Heart right ventricle (tissue), 16 donors: ENCODE measurements at places on chromosomes 3 and 15. TPM values are rescaled to one million over a fixed set of nuclear protein-coding genes. Genes with fewer than 3 reads are reported as not detected.

DNA sequence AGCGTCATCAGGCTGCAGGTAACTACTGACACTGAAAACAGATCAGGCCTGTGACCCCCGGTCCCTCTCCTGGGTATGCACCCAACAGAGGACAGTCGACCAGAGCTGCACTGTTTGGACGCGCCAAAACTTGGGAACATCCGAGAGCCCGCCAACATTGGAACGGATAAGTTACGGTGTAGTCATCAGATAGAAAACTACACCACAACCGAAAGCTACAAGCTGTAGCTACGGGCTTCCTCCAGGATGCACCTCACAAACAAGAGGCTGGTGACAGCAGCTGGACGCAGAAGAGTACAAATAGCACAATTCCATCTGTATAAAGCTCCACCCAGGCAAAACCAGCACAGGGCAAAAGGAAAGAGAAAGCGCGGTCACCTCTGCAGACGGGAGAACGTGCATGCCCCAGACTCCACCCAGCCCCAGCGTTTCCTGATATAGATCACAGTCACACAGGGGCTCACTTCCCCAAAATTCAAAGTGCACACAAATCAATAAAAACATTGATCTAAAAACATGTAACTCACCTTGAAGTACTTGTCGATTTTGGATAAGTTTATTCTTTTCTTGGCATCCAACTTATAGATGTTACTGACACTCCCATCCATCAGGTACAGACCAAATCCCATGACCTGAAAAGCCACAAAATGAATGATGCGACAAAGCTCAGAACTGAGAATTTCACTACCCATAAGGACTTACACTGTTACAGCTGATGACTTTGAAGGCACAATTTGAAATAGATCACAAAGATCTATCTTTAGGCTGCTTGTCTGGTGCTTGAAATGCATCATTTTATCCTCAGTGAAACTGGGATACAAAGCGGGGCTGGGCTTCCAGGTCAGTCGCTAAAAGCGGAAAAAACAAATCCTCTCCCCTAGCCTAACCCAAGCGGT, 43.3 kb downstream of the CYFIP1 start:
- no peak for DNase-seq
- no peak overlapping the region for H3K4me3 ChIP-seq
- no peak overlapping the region for H3K27ac ChIP-seq
- no peaks in the 10 kb centered on the region for H3K36me3 ChIP-seq
- no peaks in the 10 kb centered on the region for H3K4me1 ChIP-seq

Gene SENP7
- total RNA-seq: 11.0 TPM

Gene TRH
- not detected for total RNA-seq

Gene SERINC4
- 0.50 TPM for total RNA-seq

Gene TBCCD1
- total RNA-seq: 7.7 TPM

Gene GRIP2
- 38.6 TPM for total RNA-seq
